ENCODE measurements at places on chromosomes 2 and 18.

DNA sequence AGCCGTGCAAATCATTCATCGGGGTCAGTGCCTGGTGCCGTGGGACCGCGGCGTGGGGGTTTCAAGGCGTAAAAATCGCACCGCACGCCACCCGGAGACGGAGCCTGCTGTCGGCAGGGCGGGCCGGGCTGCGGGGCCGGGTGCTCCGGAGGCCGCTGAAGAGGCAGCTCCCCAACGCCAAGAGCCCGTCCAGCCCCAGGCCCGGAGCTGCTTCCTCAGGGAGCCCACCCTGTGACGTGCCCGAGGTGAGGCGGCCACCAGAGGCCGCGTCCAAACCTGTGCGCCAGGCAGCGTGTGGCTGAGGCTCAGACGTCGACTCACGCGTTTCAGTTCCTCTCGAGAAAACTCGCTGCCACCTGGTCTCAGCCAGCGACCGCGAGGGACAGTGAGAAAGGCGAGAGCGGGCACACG is 98.1 kb downstream of the NFATC1 start:
- no peak for DNase-seq

- no peak for DNase-seq
These were observed 16.0 kb upstream of the IGFBP5 start for GRCh38 chr2:216711348-216711747.

DNA sequence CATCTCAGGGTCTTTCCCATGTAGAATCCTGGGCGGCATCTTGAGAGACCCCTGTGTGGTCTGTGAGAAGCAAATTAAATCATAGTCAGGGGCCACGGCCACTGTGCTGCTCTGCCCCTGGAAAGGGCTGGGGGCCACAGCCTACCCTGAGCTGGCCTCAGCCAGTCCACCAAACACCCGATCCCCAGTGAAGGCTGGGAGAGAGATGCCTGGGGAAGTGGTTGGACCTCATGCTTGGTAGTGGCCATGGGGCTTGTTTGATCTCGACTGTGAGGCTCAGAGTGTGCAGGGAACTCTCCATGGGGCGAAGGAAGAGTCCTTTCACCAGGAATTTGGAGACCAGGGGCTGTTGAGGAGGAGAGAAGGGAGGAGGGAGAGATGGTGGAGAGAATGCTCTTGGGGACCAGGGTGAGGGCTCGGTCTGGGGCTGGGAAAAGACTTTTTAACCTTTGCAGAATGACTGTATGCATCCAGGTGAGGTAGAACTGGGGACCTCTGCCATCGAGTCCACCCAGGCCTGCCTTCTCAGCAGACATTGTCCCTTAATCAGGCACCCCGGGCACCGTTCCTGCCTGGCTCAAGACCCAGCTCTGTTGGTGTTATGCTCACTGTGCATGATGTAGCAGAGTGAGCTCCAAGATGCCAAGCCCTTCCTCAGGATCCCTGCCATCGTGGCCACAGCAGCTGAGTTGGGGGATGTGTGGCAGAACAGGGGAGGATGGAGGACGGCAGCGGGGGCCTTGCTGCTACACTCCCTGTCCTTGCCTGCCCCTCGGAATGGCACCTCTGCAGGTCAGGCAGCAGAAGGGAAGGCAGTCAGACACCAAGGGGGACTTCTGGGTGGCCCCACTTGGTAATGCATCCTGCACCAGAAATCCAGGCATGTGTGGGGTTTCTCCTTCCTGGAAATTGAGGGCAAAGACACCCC is 249.9 kb downstream of the DYSF start:
- no peak for DNase-seq

GRCh38 chr2:128717758-128718710 is 399.4 kb upstream of the HS6ST1 start:
- DNase-seq = no peak

DNA sequence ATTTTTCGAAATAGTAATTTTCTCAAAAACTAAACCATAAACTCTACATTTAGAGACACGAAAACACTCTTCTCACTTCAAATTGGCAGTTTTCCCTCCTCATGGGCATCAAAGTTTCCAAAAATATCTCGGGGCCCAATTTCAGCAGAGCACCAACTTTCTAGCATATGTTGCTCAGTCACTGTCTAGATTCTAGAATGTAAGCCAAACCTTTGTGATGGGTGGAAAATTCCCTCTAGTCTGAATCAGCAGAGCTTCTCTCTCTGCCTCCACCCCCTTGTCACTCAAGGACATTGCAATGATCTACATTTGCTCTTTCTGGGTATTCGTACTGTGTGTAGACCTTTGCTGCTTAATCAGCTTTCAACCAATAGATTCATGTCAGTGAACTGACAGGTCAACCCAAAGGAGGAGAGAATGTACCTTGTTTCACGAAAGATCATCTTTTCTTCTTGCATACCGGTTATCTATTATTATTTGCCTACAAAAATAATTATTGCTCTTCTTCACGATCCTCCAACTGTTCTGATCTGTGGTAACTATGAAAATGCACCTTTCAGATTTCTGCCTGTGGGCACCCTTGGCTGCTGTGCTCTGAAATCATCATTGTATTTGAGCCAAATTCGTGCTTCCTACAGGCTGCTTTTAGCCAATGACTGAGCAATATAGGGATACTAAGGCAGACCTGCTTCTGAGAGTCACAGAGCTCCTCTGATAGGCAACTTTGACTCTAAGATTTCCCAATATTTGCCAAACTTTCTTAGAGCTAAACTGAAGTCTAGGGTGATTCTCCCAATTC is 38.7 kb upstream of the GLS start:
- no peak for DNase-seq

DNA sequence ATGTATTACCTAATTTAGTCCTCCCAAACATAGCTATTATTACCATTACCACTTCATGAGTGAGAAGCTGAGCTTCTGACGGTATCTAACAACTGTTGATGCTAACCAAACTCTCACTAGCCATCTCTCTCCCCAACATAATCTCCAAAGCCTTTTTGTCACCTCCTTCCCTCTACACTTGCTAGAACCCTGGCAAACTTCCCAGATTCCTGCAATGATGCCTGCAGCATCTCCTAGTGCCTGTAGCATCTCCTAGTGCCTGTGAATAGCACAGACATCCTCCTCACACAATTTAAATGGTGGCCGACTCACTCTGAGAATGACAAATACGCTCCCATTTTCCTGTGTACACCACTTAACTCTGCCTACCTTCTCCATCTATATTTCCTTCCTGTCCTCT is 126.7 kb downstream of the STK39 start:
- DNase-seq = no peak

GRCh38 chr2:170953941-170954340 is 24.9 kb downstream of the GORASP2 start:
- DNase-seq = no peak

GRCh38 chr2:65957886-65958285 is 477.0 kb upstream of the MEIS1 start:
- DNase-seq = no peak

DNA sequence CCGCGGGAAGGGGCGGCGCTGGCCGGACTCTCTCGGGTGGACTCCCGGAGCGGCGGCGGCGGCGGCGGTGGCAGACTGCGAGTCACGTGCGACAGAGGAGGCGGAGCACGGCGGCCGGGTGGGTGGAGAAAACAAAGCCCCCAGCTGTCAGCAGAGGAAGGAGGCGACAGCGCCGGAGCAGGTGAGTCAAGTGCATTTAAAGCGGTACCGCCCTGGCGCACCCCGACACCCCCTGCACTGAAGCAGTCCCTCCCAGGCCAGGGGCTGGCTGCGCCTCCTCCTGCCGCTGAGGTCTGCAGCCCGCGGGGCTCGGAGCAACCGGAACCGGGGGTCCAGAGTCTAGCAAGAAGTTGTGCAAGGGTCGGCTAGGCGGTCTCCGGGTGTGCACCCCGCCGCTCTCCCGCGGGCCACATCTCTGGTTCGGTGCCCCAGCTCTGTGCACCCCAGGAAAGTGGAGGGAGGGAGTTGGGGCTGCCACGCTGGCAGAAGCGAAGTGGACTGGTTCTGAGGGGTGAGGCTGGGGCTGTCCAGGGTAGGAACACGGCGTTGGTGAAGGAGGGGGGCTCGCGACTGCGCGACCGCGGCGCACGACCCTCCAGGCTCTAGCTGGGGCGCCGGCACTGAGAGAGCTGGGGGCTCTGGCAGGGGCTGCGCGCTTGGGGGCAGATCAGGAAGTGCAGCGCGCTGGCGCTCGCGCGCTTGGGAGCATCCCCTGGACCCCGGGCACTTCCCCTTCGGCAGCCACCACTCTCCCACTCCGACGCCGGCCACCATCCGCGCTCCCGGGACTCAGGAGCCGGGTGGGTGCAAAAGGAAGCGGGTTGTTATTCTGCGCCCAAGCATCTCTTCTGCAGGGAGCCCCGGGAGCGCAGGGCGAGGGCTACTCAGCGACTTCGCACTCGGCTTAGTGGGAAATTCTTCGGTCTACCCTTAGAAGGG is 64.0 kb upstream of the MAPRE2 start:
- peak; percentile 57 for DNase-seq

DNA sequence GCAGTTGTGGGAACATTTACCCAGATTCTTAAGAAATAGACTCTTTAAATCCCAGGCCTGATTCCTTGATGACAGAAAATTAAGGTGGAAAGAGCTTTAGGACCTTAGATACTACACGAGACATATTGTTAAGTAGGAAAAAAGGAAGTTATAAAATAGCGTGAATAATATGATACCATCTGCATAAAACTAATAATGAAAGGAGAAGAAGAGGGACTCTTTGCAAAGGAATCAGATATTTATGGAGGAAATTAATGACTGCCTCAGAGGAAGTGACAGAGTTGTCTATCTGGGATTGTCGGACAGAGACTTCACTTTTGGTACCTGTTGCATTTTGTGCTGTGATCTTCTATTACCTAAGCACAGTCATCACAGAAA is 20.8 kb downstream of the APCDD1 start:
- DNase-seq = no peak

- DNase-seq = no peak
These were observed 869 bp downstream of the STARD7 start for GRCh38 chr2:96207774-96208142.

- DNase-seq = no peak
These were observed 255.8 kb upstream of the EPAS1 start for GRCh38 chr2:46041434-46041833.

- DNase-seq = no peak
These were observed 62.0 kb downstream of the HNRNPLL start for GRCh38 chr2:38540580-38541286.

DNA sequence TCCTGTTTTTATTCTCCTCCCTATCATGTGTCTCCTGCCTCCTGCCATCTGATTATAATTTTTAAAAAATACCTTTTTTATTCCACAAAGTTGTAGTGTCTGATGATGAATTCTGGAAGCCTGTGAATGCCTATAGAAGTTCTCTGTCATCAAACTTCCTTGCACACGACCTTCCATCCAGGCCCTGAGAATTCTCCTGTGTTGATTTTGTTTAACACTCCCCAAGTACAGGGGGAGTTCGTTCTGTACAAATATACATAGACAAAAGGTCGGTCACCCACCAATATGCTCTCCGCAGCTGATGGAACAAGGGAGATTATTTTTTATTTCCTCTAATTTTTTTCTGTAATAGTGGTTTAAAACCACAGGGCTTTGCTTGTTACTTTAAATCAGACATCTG is 232.5 kb downstream of the PIEZO2 start:
- DNase-seq = no peak

DNA sequence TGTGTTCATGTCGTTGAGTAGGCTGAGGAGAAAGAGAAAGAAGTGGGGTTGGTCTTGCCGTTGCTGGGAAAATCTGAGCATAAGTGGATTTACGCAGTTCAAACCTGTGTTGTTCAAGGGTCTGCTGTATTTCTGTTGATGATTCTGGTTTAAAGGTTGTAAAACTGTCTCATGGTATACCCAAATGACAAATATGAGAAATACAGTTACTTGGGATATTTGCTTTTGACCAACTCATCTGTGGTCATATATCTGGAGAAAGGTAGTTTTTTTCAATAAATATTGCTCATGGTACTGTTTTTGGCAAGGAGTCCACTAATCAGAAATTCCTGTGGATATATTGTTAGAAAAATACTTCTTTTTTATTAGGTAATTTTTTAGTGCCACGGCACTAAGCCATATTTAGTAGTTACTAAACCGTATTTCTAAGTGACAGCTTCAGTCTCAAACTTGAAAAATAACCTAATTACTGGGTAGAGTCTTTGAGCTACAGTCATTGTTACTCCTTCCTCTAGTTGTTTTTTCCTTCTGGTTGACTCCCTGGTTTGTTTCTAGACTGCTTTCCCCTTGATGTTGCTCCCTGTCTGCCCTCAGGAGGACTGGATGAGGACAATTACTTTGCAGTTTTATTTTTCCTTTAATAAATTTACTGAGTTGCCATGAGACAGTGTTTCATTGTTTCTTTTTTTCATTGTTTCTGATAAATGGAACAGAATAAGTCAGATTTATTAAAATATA is 31.5 kb downstream of the MOB4 start:
- DNase-seq = no peak

DNA sequence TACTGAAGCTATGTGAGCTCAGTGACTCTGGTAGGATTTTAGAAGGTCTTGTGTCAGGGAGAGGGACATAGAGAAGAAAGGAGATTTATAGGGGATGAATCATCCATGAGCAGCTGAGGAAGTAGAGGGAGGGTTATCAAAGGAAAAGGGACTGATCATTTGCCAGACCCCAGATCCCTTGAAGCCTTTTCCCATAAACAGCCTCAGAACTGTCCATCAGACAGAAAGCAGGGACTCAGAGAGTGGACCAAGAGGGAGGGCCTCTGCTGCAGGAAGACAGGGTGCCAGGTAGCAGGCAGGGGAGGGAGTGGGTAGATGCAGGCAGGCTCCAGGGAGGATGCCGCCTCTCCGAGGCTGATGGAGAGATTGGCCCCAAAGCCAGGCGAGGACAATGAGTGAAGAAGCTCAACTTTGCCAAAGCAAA is 133.9 kb downstream of the TNS1 start:
- no peak for DNase-seq

- DNase-seq = no peak
These were observed 2.4 kb downstream of the GFPT1 start for GRCh38 chr2:69384618-69385081.

DNA sequence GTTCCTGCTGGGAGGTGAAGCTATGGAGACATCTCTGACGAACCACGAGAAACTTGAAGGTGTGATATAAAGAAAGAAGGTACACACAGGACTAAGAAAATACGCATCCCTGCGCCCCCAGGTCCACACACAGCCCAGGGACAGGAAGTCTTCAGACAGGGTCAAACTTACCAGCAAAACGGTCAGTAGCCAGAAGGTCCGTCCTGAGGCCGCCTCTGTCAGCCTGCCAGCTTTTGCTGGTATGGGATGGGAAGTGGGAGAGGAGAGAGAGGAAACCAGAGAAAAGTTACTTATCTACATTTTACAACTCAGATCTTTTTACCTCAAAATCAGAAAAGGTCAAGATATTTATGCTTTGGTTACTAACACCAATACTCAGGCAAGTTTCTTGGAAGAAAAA is 47.2 kb downstream of the HDLBP start:
- DNase-seq = no peak

DNA sequence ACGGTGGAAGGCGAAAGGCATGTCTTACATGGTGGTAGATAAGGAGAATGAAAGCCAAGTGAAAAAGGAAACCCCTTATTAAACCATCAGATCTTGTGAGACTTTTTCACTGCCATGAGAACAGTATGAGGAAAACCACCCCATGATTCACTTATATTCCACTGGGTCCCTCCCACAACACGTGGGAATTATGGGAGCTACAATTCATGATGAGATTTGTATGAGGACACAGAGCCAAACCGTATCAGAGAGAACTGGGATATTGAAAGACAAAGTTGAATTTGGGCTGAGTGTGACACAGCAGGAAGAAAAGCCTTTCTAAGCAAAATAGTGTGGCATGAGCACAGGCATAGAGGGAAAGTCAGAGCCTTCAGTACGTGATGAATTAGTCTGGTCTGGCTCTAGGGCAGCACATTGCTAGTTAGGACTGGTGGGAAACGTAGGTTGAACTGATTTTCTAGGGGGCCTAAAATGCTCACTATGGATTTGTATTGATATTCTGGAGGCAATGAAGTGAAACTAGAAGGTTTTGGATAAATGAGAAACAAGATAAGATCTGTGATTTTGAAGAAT is 84.8 kb upstream of the RND3 start:
- no peak for DNase-seq

Data from stimulated activated CD8-positive, alpha-beta memory T cell treated with anti-CD3 and anti-CD28 coated beads, Interleukin-7, amount 100 ng/mL, for 1 hour (primary cell).